ENCODE measurements at places on chromosomes 5 and 9.
A peak's percentile ranks its signal among the peaks of the same experiment; 100 is the strongest.

DNA sequence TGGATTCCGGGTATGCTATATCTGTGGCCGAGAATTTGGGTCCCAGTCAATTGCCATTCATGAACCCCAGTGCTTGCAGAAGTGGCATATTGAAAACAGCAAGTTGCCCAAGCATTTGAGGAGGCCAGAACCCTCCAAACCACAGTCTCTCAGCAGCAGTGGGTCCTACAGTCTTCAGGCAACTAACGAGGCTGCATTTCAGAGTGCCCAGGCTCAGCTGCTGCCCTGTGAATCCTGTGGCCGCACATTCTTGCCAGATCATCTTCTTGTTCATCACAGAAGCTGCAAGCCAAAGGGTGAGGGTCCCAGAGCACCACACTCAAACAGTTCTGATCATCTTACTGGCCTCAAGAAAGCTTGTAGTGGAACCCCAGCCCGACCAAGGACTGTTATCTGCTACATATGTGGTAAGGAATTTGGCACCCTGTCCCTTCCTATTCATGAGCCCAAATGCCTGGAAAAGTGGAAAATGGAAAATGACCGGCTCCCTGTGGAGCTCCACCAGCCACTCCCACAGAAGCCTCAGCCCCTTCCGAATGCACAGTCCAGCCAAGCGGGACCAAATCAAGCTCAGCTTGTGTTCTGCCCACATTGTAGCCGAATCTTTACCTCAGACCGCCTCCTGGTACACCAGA is 23.0 kb downstream of the ZNF474 start:
- DNase-seq = no peak

DNA sequence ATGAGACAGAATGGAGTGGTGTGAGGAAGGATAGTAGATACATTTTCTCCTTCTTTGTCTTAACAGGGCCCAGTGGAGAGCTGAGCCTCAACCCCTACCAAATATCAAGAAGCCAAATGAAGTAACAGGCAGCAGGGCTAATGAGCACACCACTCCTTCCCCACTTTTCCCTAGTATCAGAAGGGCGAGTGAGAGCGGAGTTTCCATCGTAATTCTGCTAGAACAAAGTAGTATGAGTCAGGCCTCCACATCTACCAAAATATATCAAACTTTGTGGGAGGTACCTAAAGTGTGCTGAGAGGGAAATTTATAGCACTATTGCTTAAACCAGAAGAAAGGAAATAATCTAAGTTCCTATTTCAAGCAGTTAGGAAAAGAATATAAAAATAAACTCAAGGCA is 769.0 kb upstream of the RGMB start:
- DNase-seq = no peak

GRCh38 chr9:127450243-127450760 is 904 bp downstream of the RPL12 start:
- no peak for DNase-seq

DNA sequence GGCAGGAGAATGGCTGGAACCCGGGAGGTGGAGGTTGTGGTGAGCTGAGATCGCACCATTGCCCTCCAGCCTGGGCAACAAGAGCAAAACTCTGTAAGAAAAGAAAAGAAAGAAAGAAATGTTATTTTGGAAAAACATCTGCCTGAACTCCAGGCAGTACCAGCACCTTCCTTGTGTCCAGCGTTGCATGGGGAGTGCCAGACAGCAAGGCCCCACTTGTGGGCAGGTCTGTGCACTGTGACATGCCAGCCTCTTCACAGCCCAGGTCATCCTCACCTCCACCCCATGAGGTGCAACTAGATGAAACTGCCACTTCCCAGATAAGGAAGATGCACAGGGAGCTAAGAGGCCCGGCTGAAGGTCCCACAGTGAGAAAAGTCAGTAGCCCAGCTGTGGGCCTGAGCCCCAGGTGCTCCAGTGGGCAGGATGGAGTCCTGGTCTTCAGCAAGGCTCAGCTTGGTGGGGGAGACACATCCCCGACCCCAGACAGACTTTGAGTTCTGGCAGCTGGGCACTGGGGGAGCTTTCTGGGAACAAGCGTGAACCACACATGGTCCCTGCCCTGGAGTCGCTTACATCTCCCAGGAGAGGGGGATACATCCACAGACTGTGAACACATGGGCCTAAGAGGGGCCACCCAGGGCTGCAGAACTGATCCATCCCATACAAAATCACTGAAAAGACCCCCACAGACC is 146.9 kb upstream of the IER5L start:
- DNase-seq = no peak

DNA sequence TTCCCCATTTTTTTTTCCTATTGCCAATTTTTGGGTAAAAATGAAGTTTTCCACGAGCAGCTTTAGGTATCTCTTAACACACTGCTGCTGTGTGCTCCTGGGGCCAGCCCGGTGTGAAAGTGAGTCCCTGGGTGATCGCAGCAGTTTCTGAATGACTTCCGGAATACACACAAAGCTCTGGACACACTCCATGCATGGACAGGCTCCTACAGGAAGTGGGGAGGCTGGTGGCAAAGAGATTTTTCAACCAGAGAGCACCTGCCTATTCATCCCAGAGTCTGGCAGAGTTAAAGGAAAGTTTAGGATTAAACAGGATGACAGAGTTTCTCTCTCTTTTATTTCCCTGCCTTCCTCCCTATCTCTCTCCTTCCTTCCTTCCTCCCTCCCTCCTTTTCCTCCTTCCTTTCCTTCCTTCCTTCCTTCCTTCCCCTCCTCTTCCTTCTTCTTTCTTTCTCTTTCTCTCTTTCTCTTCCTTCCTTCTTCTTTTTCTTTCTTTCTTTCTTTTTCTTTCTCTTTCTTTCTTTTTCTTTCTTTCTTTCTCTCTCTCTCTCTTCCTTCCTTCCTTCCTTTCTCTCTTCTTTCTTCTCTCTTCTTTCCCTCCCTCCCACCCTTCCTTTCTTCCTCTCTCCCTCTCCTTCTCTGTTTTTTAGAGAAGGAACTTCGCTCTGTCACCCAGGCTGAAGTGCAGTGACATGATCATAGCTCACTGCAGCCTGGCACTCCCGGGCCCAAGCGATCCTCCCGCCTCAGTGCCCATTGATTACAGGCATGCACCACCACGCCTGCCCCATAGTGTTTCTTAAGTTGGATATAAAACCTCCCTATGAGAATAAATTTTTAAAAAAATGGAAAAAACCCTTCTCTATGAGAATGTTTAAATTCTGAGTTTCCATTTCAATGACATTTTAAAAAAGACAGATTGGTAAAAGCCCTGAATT is 38.7 kb upstream of the UBTD2 start:
- DNase-seq = peak; percentile 59

DNA sequence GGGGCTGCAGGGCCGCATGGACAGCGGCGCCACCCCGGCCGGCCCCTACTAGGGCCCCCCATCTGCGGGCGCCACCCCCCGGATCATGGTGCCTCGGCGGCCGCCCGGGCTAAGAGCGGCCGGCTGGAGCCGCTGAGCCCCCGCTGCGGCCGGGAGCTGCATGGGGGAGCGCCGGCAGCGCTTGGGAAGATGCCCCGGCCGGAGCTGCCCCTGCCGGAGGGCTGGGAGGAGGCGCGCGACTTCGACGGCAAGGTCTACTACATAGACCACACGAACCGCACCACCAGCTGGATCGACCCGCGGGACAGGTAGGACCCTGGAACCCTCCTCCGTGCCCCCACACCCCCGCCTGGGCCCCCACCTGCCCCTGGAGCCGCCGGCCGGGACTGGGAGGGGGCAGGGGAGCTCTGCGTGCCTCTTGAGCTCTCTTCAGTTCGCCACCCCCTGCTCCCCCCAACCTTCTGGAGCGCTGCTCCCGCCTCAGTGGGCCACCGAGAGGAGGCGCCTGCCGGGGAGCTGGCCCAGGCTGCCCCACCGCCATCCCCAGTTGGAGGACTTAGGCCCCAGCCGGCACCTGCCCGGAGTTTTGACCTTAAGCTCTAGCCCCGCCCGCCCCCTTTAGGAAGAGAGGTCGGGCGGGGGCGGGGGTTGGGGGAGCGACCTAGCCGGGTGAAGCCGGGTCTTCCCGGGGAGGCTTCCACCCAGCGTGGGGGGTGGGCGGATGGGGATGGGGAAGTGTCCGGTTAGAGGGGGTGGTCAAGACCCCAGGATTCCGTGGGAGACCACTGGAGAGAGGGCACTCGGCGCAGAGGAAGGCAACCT is 730 bp downstream of the WWC1 start:
- DNase-seq = peak; percentile 69
